ENCODE measurements at places on chromosomes 12 and 14.
A peak's percentile ranks its signal among the peaks of the same experiment; 100 is the strongest.

- DNase-seq, result no peak
These were observed 265.3 kb upstream of the TBX3 start for GRCh38 chr12:114949058-114949820.

DNA sequence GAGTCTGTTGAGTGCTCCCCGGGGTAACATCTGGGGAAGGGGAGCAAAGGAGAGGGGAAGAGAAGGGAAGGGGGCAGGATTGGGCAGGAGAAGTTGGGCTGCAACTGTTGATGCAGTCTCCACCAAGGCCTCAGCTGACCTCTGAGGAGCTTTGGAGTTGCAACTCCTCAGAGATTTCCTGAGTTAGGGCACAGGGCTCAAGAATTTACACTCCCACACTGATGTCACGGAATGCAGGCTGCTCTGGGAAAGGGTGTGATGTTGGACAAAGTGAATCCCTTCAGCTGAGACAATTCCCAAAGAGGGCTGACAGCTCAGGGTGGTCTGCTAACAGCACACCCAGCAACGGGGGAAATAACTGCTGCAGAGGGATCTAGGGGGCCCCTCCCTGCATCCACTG lies 295.6 kb downstream of the PCNX1 start:
- no peak for DNase-seq

DNA sequence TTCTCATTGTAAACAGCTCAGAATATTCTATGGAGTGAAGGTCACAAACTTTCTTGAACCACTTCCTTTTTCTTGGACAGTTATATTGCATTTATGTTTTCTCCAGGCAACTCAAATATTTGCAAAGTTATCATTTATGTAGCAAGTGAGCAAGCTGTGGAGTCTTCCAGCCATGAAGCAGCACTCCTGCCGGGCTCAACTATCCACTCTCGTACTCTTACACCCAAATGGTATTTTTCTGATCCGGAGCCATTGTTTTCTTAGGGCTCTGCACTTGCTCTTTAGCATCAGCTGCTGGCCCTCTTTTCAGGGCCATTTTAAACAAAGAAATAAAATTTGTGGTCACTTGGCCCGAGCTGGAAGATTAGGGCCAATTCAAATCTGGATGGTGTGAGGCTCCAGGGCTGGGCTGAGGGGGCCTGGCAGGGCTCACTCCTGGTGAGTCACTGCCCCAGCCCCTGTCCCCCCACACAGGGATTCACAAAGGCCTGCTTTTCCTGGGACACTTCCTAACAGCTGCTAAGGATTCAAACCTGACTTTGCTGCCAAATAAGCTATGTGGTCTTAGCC lies 19.7 kb downstream of the SYNE3 start:
- peak; percentile 94 for DNase-seq

- DNase-seq, result no peak
These were observed 218.4 kb downstream of the ZFP36L1 start for GRCh38 chr14:68574461-68574860.

DNA sequence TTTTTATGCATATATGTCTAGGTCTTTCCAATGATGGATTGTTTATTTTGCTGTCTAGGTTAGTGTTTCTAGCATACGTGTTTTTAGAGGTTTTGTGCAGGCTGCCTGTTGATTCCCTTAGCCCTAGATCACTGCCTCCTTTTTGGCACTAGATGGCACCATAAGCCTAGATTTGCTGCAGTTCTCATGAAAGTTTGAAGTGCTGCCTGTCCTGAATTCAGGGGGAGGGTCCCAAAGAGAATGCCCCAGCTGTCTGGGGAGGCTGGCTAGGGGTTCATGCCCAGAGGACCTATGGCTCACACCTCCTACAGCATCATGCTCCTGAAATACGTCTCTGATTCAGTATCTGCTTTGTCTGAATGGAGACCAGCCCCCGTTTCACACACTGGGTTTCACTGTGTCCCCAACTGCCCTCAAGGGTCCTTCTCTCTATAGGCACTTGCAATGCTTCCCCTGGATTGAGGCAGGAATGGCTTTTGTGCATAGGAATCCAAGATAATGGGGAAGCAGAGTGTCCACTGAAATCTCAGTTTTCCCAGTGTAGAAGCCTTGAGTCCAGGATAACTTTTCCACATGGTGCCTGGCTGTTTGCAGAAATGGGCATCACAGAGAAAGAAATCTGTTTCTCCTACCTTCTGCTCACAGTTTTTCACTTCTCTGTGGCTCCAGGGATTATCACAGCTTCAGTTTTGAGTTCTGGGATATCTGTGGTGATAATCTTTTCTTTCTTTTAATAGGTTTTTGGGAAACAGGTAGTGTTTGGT lies 14.2 kb upstream of the TXNRD1 start:
- peak; percentile 71 for DNase-seq

DNA sequence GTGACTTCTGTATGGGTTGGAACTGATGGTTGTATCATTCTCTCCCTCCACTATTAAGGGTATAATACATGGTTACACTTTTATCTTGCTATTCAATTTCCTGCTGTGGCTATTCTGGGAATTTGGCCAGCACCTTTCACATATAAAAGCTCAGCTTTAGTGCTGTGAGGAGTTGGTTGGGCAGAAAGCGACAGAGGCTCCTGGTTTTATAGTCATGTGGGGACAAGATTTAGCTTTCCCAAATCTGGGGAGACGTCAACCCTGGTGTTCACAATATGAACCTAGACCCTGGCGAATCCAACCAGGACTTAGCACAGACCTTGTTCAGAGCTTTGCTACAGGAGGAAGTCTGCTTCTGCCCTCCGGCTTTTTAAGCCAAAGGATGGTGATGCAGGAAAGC lies 36.5 kb downstream of the FOS start:
- DNase-seq, result peak; percentile 71

GRCh38 chr14:101992708-101993107 lies 28.3 kb downstream of the DYNC1H1 start:
- no peak for DNase-seq

GRCh38 chr12:48996794-48997718 lies 2.1 kb downstream of the DDN start:
- peak; percentile 80 for DNase-seq

- DNase-seq, result no peak
These were observed 178.0 kb upstream of the CAND1 start for GRCh38 chr12:67091204-67091603.

DNA sequence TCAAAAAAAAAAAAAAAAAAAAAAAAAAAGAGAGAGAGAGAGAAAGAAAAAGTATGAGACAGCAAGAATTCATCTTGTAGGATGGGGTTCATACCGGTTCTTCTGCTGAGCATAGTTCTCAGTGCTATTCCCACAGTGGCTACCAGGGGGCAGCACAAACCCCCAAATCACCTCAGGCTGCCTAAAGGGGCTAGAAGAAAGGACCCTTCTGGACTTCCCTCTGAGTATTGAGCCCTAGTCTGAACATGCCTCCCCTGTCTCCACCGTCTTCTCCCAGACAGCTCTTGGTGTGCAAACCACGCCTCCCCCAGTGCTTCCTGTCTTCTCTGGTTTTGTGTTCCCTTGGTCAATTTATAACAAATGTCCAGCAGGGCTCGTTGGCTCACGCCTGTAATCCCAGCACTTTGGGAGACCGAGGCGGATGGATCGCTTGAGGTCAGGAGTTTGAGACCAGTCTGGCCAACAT lies 31.3 kb upstream of the SMUG1 start:
- peak; percentile 69 for DNase-seq

- DNase-seq, result no peak
These were observed 901 bp upstream of the NFKBIA start for GRCh38 chr14:35405304-35405996.

DNA sequence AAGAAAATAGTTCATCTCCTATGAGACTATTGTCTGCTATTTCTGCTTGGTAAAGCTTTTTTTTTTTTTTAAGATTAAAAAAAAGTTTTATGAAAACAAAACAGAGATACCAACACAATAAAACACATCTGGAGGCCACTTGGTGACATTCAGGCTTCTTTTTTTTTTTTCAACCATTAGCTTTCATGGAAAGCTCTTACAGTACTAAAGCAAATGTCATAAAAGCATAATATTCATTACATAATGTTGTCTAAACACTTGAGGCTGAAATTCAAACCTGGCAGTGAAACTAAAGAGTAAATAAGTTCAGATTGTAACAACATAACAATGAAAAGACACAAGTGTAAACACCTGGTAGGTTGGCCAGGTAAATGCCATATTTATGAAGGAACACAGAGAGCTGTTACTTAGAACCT lies 14.7 kb downstream of the PRICKLE1 start:
- peak; percentile 20 for DNase-seq

GRCh38 chr12:73225371-73225937 lies 953.3 kb downstream of the TRHDE start:
- DNase-seq, result no peak

DNA sequence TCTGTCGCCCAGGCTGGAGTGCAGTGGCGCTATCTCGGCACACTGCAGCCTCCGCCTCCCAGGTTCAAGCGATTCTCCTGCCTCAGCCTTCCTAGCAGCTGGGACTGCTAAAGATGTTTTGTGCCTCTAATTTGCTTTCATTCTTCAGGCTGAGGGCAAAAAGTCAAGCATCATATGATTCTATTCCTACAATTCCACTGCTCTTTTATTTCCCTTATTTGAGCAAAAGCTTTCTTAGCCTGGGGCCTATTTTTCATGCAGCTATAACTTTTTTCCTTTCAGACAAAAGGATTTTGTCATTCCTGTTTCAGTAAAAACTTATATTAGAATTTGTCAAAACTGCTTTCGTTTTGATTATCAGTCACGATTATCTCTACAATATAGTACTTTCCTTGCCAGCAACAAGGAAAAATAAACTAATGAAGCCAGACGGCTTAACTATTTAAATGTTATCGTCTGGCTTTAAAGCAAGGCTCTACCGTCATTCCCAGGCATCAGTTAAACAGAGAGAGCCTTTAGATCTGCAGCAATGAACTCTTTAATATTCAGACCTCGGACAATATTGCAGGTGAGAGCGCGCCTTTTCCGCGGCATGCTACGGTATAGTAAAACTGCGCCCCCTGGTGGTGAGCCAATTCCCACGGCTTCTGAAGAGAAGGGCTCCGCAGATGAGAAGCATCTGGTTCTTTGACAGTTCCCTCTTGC lies 1.4 kb upstream of the SLC2A13 start:
- DNase-seq, result peak; percentile 78

DNA sequence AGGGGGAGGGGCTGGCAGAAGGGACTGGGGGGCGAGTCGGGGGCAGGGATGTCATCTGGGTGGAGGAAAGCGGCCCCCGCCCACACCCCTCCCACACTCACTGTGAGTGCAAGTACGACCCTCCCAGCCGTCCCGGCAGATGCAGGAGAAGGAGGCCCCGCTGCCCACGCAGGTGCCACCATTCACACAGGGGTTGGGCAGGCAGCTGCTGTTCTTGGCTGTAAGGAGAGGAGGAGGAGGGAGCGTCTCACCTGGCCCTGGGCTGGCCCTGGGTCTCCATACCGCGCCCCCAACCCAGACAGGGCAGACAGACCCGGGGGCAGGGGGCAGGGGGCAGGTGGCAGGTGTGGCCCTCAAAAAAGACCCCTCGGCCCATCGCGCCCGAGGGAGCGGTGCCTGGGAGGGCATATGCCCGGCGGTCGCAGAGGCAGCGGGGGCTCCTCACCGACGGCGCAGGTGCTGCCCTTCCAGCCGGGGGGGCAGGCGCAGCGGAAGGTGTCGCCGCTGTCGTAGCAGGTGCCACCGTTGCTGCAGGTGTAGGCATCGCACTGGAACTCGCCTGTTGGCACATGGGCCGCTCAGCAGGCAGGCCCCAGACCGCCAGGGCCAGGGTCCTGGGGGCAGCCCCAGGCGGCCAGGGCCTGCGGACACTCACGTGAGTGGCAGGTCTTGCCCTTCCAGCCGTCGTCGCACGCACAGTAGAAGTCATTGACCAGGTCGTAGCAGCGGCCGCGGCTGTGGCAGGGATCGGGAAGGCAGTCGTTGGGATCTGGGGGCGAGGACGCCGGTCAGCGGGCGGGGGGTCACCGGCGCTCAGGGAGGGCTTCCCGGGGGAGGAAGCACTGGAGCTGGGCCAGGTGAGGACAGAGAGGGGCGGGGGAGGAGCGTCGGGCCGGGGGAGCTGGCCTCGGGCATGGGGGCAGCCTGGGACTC lies 20.6 kb downstream of the JAG2 start:
- no peak for DNase-seq

GRCh38 chr14:91929700-91930099 lies 17.8 kb downstream of the FBLN5 start:
- DNase-seq, result peak; percentile 57
